ENCODE measurements at places on chromosomes 5 and 9.
A peak's percentile ranks its signal among the peaks of the same experiment; 100 is the strongest.

- DNase-seq: no peak
Measured at GRCh38 chr5:141814064-141814964, 63.9 kb downstream of the PCDH1 start.

GRCh38 chr5:176570044-176570443 is 20.9 kb downstream of the CDHR2 start:
- peak; percentile 22 for DNase-seq

GRCh38 chr5:157175071-157175612 is 5.5 kb upstream of the ITK start:
- DNase-seq: no peak

DNA sequence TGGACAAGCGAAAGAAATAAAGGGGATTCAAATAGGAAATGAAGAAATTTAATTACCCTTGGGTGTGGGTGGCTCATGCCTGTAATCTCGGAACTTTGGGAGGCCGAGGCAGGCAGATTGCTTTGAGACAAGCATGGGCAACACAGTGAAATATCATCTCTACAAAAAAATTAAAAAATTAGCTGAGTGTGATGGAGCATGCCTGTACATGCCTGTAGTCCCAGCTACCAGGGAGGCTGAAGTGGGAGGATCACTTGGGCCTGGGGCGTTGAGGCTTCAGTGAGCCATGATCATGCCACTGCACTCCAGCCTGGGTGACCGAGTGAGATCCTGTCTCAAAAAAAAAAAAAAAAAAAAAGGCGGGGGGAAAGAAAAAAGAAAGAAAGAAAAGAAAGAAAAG is 4.0 kb upstream of the RCL1 start:
- DNase-seq: no peak

DNA sequence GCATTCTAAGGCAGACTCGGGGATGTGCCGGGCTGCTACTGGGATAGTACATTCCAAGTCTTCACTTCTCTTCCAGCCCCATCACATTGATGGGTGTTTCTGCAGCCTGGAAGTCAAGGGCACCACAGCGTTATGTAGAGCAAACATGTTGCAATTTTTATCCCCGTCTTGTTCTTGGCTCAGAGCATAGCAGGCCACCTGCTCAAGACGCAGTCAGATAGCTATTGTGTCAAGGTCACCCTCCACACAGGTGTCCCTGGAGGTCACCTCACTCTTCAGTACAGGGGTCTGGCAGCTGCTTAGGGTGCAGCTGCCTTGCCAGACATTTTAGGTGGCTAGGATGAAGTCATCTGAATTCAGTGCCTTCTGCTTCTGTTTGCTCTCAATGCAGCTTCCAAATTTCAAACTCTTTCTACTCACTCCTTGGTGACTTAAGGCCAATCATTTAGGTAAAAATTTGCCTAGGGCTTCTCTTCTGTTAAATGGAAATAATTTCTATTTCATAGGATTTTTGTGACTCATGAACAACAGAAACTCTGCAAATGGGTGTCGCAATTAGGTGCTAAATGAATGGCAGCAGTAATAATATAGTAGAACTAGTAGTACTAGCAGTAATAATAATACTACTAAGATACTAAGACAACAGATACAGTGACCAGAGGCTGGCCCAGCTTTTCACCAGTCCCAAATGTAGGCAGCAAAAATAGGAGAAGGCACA is 24.3 kb downstream of the KCNV2 start:
- DNase-seq: no peak

GRCh38 chr9:4938496-4938895 is 46.6 kb upstream of the JAK2 start:
- DNase-seq: no peak

DNA sequence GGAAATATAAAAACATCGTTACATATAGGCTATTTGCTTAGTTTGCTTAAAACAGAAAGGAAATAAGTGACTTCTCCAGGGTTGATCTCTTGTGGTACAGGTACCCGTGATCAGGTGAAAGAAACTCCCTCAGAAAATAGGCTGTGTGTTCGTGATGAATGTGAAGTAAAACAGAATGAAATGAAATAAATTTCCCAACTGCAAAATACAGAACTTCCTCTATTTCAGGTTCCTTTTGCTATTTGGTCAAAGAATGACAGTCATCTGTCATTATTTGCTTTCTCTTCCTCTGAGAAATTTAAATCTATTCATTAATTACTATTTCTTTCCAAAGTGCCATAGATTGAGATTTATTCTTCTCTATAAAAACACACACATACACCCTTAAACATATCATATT is 408.1 kb downstream of the FAM170A start:
- DNase-seq: no peak

GRCh38 chr5:75472973-75473372 is 38.5 kb downstream of the CERT1 start:
- no peak for DNase-seq

DNA sequence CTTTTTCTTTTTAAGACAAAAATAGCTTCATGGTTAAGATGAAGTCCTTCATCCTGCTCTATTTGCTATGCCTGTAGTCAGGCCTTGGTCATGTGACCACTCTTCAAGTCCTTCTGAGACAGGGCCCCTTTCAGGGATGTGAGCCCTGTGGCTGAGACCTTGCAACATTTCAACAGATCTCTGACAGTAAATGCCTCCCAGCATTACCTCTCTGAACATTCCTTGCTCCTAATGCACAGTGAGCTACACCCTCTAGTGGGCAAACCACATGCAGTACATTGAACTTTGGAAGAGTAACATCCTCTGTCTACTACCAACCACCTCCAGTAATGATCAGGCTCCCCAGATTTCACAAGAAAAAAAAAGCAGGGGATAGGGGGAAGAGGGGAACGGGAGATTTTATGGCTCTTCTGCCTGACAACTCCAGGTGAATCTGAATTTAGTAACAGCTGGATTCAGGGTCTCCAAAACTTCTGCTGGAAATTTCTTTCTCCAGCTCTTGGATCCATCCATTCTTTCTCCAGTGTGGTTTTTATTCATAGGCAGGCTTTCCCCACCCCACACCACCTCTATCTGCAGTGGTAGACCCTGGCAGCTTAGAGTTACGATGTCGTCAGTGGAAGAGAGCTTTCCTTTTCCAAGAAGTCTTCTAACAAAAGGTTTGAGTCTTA is 8.9 kb upstream of the FBXO38 start:
- DNase-seq: peak; percentile 62

DNA sequence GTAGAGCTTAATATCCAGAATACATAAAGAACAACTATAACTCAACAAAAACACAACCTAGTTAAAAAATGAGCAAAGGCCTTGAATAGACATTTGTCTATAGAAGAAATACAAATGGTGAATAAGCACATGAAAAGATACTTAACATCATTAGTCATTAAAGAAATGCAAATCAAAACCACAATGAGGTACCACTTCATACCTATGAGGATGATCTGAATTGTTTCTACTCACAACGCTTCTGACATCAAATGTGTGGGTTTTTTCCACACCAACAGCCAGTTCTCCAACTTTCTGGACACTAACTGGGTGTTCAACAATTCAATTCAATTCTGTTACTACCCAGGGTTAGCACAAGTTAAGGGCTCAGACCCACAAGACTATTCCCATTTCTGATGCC is 22.0 kb downstream of the SREK1IP1 start:
- DNase-seq: peak; percentile 32

- DNase-seq: peak; percentile 46
Measured at GRCh38 chr9:34332076-34332964, 3.0 kb downstream of the NUDT2 start.

DNA sequence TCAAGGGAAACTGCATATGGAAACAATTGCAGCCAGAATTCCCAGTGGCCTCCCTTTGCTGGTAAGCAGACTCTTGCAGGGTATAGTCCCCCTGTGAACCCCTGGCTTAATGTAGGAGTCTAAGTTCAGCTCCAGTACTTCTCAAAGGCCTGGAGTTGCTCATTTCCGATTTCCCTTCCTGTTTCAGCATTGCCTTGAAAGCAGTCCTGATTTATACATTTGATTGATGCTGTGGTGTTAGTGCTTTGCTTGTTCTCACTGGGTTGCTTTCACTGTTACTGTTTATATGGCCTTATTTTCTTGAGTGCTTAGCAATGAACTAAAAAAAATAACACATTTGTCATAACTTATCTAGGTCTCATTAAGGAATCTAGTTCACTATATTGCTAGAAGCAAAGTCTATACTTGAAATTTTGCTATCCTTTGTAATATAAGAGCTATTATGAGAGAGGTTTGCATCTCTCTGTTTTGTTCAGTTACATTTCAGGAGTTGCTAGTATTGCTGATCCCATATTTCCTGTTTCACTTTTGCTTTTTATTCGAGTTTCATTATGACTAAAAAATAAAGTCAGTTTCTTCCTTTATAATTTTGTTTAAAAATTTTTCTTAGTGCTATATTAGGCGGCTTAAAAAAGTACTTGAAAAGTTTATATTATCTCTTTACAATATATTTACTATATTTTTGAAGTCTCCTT is 122.4 kb upstream of the NMUR2 start:
- DNase-seq: no peak

- no peak for DNase-seq
Measured at GRCh38 chr9:92058723-92059444, 56.3 kb downstream of the SPTLC1 start.

GRCh38 chr9:93896496-93897033 is 58.6 kb downstream of the BARX1 start:
- DNase-seq: no peak

- peak; percentile 88 for DNase-seq
Measured at GRCh38 chr5:137563646-137564397, 64.7 kb upstream of the SPOCK1 start.

GRCh38 chr9:114321759-114322158 is 1.1 kb upstream of the ORM1 start:
- DNase-seq: peak; percentile 9

GRCh38 chr9:107281922-107282667 is 984 bp upstream of the RAD23B start:
- DNase-seq: no peak

- DNase-seq: no peak
Measured at GRCh38 chr9:132804576-132805295, 73.3 kb downstream of the AK8 start.

DNA sequence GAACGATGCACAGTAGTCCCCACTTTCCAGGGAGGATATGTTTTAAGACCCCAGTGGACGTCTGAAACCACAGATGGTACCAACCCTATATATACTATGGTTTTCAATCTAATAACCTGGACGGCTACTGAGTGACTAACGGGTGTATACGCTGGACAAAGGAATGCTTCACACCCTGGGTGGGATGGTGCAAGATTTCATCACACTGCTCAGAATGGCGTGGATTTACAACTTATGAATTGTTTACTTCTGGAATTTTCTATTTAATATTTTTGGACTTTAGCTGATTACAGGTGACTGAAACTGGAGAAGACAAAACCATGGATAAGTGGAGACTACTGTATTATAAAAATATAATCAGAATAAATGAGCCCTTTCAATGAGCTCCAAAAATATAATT is 147.6 kb upstream of the TRIM32 start:
- DNase-seq: no peak

- DNase-seq: peak; percentile 13
Measured at GRCh38 chr5:108749128-108749861, 1.6 kb downstream of the FER start.

DNA sequence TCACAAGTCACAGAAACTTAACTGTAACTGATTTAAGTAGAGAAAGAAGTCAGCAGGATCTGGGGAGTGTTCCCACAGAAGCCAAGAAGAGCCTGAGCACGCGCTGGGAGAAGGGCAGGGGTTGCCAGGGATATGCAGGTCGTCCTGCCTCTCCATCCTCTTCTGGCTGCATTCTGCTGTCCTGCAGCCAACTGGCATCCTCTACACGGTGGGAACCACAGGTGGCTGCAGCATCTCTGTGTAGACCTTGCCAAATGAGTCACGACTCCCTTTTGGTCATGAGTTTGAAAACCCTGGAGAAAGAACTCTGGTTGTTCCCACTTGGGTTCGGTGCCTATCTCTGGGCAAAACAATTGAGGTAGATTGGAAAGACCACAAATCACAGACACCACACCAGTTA is 38.4 kb upstream of the PCA3 start:
- DNase-seq: no peak

- peak; percentile 40 for DNase-seq
Measured at GRCh38 chr5:108212775-108213346, 169.0 kb downstream of the FBXL17 start.

DNA sequence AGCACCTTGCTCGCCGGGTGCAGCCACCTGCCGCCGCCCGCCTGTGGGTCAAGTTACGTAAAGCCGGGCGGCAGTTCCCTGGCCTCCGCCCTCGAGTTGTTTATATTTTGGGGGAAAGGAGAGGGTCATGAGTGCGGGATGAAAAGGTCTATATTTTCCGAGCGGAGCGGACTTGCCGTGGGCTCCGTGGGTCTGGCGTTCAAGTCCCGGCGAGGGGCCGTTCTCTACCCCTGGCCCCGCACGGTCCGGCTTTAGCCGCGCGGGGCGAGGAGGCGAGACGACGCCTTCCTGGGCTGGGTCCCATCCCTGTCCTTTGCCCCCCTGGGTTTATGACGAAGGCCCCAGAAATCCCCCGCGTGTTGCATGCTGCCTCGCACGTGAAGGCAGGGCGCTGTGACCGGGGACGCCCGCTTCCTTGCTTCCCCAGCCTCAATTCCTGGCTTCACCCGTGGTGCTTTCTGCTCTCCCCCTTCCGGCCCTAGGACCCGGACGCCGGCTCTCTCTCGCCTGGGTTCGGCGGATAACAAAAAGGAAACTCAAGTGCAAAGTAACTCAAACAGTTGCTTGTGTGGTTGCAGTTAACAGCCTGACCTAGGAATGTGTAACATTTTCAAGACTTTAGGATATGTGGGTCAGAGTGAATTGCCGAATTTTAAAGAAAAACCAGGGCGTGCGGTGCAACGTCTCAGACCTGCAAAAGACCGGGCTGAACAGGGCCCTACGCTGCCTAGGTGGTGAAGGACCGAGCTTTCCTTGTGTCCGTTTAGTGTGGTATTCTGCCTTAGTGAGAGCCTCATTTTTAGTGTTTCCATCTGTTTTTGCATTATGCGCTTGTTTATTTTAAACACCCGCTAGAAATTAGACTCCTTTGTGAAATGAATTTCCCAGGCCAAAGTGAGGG is 810 bp downstream of the VPS13A start:
- peak; percentile 37 for DNase-seq

GRCh38 chr5:172941067-172941516 is 18.1 kb upstream of the RPL26L1 start:
- no peak for DNase-seq

DNA sequence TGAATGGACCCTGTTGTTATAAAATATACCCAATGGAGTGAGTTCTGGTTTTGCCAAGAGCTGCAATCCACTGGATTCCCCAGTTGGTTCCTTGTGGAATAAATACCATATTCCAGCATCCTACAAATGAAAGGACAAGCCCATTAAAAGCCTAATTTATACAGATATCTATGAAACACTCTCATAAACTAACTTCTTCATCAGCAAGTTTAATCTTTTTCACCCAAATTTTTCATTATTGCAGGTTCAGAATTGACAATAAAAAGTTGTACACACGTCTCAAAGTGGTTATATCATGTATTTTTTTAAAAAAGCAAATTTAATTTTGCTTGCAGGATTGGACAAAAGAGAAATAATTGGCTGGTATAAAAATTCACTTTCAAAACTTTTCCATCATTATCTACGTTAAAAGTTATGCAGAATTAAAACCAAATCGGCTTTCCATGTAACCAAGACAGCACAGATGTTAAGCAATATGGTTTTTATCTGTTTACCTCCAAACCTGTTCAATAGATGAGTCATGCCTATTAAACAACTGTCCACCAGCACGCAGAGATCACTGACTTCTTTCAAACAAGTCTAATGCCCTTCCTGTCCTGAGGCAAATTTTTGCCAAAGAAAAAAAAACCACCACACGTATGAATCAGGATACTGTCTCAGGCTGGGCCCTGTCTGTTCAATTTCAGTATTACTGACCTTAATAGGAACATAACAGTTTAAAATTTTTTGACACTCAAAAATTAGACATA is 42.5 kb downstream of the CEMIP2 start:
- DNase-seq: peak; percentile 68
